ENCODE measurements at places on chromosomes 2 and 18.

- no peak for DNase-seq
Measured at GRCh38 chr2:3192920-3193319, 184.7 kb downstream of the EIPR1 start.

DNA sequence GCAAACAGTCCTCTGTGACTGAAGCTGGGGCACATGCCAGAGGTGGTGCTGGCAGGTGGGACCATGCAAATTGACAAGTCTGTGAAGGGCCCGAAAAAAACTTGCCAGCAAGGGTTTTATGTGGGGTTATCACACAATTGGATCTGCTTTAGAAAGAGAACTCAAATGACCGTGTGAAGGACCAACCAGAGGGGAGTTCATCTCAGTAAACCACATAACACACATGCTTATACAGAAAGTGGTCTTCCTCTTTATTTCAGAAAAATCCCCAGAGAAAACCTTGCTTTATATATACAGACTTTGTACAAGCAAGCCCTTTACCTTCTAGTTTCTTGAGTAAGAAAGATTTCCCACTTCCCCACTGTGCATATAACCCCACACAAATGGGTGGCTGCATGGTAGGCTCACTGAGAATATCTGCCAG lies 46.7 kb downstream of the KIDINS220 start:
- DNase-seq: no peak

- DNase-seq: no peak
Measured at GRCh38 chr2:169734169-169734847, 676 bp downstream of the KLHL23 start.

- no peak for DNase-seq
Measured at GRCh38 chr2:200275295-200276013, 31.0 kb upstream of the SPATS2L start.

- no peak for DNase-seq
Measured at GRCh38 chr2:53127061-53127650, 640.4 kb upstream of the CHAC2 start.

- DNase-seq: no peak
Measured at GRCh38 chr2:109260116-109260855, 131.3 kb downstream of the SH3RF3 start.

- DNase-seq: no peak
Measured at GRCh38 chr18:2138552-2138951, 432.8 kb downstream of the METTL4 start.

DNA sequence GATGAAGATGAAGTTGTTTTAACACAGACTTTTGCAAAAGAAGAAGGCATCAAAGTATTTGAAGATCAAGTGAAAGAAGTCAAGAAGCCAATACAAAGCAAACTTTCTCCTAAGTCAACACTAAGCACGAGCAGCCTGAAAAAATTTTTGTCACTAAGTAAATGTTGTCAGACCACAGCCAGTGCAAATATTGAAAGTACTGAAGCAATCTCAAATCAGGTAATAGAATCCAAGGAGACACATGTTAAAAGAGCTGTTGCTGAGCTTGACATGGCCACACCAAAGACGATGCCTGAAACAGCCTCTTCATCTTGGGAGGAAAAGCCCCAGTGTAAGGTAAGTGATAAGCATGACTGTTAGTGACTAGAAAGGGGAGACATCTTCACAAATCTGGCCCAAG lies 75.1 kb downstream of the FSIP2 start:
- DNase-seq: no peak

DNA sequence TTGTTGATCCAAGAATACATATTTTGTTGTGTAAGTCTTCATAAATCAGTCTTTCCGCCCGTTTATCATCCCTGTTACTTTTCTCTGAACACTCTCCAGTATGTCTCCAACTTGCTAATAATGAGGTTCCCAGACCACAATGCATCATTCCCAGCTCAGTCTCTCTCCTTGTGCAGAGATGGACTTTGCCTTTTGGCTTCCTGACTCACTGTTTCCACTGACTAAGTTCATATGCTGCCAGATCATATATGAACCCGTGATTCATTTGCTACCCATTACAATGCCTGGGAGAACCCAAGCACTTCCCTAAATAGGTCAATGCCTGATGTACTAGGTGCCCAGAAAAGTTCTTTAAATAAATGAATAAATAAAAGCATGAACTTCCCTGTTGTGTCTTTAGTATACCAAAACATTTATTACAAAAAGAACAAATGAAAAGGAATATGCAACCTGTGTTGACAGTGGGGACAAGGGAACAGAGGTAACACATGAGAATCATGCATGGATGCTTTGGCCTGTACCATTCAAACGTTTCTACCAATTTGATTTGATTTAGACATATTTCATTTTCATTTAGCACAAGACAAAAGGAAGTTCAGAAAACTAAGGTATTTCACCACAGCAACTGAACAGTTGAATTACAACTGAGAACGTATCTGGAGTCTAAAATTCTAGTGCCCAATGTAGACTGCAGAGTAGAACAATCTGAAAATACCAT lies 215.4 kb upstream of the HNRNPA3 start:
- DNase-seq: no peak

All from stimulated activated CD4-positive, alpha-beta T cell treated with anti-CD3 and anti-CD28 coated beads, Interleukin-1b, Interleukin-23, amount 100 ng/mL, for 1 hour (primary cell).